Tongue (tissue), 3 donors: ENCODE measurements at places on chromosomes 3 and 15. TPM values are rescaled to one million over a fixed set of nuclear protein-coding genes. Genes with fewer than 3 reads are reported as not detected.

The MNS1 gene
- 4.7 TPM for total RNA-seq

The UCN2 gene
- total RNA-seq = 2.4 TPM

The LMLN gene
- total RNA-seq = 9.2 TPM

The GPR156 gene
- total RNA-seq = 1.1 TPM

The CMTM8 gene
- total RNA-seq = 3.4 TPM

The DYNLT2B gene
- total RNA-seq = 1.8 TPM

The ALDH1L1 gene
- 7.7 TPM for total RNA-seq

The GNAT1 gene
- not detected for total RNA-seq

The CLDN16 gene
- not detected for total RNA-seq

The ALS2CL gene
- 39.8 TPM for total RNA-seq

The NMNAT3 gene
- total RNA-seq = 7.5 TPM

The NRG4 gene
- not detected for total RNA-seq

The ATP11B gene
- total RNA-seq = 114 TPM

The ANKUB1 gene
- not detected for total RNA-seq

The ADAMTS9 gene
- total RNA-seq = 165 TPM

The SLC24A5 gene
- total RNA-seq = not detected

The ENTPD3 gene
- total RNA-seq = 3.0 TPM

The SLC51A gene
- total RNA-seq = not detected

The FBXO40 gene
- total RNA-seq = 12.7 TPM

The FXR1 gene
- 558 TPM for total RNA-seq

The CIAO2A gene
- 42.5 TPM for total RNA-seq

The HYAL1 gene
- 1.2 TPM for total RNA-seq

The GALNT15 gene
- total RNA-seq = 5.5 TPM

The NECTIN3 gene
- total RNA-seq = 55.4 TPM

The TIMP4 gene
- total RNA-seq = 1.1 TPM

The SLC2A2 gene
- not detected for total RNA-seq

The ITIH3 gene
- total RNA-seq = 0.62 TPM

The ILDR1 gene
- 1.7 TPM for total RNA-seq

The CISH gene
- total RNA-seq = 6.5 TPM

The A4GNT gene
- not detected for total RNA-seq

The WNT7A gene
- 0.10 TPM for total RNA-seq

The ITIH1 gene
- not detected for total RNA-seq

The TM6SF1 gene
- 6.3 TPM for total RNA-seq

The HRH1 gene
- 9.6 TPM for total RNA-seq

The PLA2G4E gene
- 1.9 TPM for total RNA-seq

The SRP14 gene
- 180 TPM for total RNA-seq

The POLQ gene
- 3.7 TPM for total RNA-seq

The NOX5 gene
- not detected for total RNA-seq

The FBXL22 gene
- total RNA-seq = 21.7 TPM

The PLCH1 gene
- total RNA-seq = 3.1 TPM

The GRK7 gene
- total RNA-seq = not detected

The NR1I2 gene
- total RNA-seq = not detected

The P3H2 gene
- total RNA-seq = 33.1 TPM

The KNL1 gene
- total RNA-seq = 13.0 TPM

The CCNB2 gene
- 13.8 TPM for total RNA-seq

The ZBBX gene
- total RNA-seq = not detected

The UBAP1L gene
- total RNA-seq = 2.3 TPM

The SNURF gene
- 31.5 TPM for total RNA-seq

The ZNF592 gene
- total RNA-seq = 15.6 TPM

The IDH2 gene
- 321 TPM for total RNA-seq
